ENCODE measurements at places on chromosomes 11 and 22.

DNA sequence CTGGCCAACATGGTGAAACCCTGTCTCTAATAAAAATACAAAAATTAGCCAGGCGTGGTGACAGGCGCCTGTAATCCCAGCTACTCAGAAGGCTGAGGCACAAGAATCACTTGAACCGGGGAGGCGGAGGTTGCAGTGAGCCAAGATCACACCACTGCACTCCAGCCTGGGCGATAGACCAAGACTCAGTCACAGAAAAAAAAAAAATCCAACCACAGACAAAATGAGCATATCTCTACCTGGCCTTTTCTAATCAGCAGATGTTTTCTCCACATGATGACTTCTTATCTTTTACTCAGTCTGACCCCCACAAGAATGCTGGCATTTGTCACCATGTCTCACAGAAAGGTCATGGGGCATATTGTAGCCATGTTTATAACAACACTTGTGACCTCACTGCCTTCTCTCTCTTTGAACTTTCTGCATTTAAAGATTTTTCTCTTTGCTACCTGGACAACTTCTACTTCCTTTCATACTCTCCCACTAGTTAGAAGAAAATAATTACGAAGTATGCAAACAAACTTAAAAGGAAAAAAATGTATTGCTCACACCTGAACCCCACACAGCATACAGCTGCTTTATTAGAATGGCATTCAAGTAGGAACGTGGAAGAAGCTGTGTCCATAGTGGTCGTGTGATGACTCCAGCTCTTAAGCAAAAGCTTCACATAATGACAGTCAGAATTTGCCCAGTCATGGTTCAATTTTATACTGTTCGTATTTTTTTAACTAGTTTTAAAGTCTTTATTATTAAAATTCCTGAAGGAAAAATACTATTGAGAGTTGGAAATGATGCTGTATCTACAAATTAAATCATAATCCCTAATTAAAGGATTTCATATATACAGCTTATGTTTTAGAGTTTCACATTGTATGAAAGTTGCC lies 65.4 kb downstream of the ZC3H12C start:
- no peak for DNase-seq

DNA sequence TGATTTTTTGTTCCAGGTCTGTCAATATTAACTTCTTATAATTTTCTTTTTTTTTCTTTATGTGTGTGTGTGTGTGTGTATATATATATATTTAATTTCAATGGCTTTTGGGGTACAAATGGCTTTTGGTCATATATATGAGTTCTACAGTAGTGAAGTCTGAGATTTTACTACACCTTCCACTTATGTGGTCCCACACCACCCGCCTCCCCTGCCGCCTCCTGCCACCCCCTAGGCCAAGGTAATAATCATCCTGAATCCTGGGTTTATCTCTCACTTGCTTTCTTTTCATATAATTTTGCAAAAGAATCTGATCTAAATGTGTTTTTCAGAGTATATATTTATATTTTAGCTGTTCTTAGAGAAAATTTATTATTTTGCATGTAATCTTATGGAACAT lies 11.1 kb downstream of the NEAT1 start:
- DNase-seq, result no peak

- DNase-seq, result no peak
These were observed 120.6 kb upstream of the LMO1 start for GRCh38 chr11:8384199-8384821.

- DNase-seq, result no peak
These were observed 789 bp downstream of the SIK2 start for GRCh38 chr11:111602865-111603610.

GRCh38 chr11:90775567-90776165 lies 552.8 kb upstream of the CHORDC1 start:
- no peak for DNase-seq

DNA sequence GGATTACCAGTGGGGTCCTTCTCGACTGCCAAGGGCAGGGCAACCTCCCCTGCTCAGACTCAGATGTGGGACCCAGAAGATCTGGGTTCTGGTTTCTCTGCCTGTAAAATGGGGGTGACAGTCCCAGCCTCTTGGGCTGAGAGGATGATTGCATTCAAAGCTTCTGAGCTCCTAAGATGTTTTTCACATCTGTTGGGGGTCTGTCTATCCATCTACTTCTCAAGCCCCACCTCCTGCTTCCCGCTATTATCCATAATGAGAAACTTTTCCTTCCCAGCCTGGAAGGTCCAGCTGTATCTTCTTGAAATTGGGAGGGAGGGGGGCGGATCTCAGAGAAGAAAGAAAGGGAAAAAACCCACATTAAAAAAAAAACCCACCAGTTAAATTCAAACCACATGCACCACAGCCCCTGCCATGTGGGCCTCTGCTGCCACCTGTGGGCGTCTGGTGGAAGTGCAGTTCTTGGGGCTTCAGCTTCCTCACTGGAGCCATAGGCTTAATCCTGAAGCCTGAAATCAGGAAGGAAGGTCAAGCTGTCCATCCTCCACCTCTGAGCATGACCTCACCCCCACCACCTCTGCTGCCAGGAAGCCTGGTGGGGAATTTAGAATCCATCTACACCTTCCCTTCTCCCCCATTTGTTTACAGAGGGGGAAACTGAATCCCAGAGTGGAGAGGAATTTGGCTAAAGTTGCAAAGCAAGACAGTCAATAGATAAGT lies 27.3 kb downstream of the ARHGEF17 start:
- DNase-seq, result peak; percentile 64

GRCh38 chr11:125320347-125321076 lies 156.0 kb downstream of the PKNOX2 start:
- DNase-seq, result no peak

DNA sequence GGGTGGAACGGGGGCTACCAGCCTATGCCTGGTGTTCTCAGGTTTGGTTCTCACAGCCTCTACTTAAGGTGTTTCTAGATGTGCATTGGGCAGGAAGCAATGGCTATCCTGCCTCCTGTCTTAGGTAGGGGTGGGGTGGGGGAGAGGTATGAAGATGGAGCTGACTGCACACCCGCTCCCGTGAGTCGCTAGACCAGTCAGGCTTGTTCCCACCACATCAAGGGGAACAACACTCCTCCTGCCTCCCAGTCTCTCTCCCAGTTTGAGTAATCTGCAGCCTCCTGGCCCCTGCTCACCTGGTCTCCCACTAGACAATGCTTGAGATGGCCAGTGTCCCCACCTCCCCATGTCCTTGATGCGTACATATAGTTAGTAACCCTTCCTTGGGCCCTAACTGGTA lies 79.3 kb upstream of the TENM4 start:
- DNase-seq, result no peak

- peak; percentile 65 for DNase-seq
These were observed 38.1 kb downstream of the LMO1 start for GRCh38 chr11:8225589-8226036.

DNA sequence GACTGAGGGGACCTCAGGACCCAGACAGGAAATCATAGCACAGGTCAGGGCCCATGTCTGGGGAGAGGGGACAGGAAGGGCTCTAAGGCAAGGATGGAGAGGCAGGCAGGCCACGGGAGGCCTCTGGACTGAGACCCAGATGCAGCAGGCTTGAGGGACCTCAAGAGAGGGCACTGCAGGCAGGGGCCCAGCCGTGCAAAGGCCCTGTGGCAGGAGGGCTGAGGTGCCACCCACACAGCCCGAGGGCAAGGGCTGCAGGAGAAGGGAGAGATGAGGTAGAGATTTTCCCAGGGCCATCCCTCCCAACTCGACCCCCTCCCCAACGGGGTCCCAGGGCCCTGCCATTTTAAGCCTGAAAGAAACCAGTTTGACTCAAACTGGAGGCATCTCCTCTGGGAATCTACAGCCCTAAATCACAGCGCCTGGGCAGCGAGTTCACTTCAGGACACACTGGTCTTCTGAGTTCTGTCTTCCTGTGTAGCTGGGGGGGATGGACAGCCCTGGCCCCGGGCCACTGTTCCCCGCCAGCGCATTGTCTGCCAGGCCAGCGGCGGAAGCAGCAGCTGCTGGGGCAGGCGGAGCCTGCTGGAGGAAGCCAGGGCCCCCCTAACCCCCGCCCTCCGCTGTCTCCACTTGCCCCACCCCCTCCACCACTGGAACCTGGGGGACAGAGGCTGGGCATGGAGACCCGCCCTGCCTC lies 20.3 kb upstream of the WNT7B start:
- no peak for DNase-seq

DNA sequence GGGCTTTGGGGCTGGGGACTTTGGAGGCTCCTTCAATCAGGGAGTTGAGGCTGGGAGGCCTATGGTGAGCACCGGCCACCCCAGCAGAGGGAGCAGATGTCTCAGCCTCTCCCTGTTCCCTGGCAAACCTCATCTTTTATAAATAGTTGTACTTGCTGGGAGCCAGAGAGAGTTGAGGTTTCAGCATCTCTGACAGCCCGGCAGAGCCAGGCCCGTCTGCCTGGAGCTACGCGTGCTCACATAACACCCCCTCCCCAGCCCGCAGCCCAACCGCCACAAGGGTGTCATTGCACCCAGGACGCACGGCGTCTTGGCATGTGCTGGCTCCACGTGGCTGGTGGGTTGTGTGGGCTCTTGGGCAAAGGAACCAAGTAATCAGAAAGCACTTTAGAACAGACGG lies 127.1 kb downstream of the CHST1 start:
- DNase-seq, result no peak
